ENCODE measurements at places on chromosomes 5 and 9.
A peak's percentile ranks its signal among the peaks of the same experiment; 100 is the strongest.

DNA sequence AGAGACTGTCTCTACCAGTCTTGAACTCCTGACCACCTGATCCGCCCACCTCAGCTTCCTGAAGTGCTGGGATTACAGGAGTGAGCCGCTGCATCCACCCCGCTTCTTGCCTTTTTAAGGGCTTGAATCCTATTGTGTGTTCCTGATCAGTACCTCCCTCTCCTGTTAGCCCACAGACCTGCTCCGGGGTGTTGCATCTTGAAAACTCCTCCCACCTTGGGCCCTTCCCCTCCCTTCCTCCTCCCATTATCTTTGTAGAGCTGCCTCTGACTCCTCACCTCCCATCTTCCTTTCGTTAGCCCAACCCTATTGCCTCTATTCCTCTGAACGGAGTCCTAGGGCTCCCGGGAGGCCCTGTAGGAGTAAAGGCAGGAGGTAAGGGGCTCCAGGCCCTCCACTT lies 48.5 kb upstream of the NEK6 start:
- no peak overlapping the region for H3K4me3 ChIP-seq
- H3K4me1 ChIP-seq: peaks cover 68% of the 10 kb centered on the region
- H3K27ac ChIP-seq: no peak overlapping the region
- no peaks in the 10 kb centered on the region for H3K27me3 ChIP-seq

DNA sequence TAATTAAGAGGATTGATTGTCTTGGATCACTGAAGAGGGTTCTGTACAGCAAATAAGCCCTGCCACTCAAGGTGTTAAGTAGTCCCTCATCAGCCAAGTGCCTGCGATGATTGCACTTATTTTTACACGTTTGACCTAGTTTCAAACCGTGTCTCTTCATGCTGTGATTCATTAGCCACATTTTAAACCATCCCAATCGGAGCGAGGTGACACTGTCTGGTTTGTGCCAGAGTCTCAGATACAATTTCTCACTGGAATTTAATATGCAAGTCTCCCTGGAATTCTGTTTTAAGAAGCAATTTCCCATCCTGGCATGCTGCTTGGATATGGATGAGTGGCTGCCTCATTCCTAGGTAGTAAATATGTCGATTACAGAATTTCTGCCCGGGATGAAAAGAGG lies 1.6 kb downstream of the INSYN2B start:
- DNase-seq: no peak
- H3K36me3 ChIP-seq: peaks cover 44% of the 10 kb centered on the region
- no peak overlapping the region for H3K4me3 ChIP-seq
- H3K27me3 ChIP-seq: no peaks in the 10 kb centered on the region
- no peak overlapping the region for H3K27ac ChIP-seq
- no peaks in the 10 kb centered on the region for H3K4me1 ChIP-seq

DNA sequence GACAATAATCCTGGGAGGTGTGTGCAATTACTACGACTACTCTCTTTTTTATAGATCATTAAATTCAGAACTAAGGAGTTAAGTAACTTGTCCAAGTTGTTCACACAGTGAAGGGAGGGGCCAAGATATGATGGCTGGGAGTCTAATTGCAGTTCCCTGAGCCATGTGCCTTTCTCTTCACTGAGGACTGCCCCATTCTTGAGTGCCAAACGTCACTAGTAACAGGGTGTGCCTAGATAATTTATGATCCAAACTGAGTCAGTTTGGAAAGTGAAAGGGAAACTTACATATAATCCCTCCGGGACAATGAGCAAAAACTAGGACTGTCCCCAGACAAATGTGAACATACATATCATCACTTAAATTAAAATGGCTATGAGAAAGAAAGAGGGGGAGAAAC lies 20.2 kb downstream of the IL7R start:
- H3K27me3 ChIP-seq: no peaks in the 10 kb centered on the region
- peaks cover 92% of the 10 kb centered on the region for H3K4me1 ChIP-seq
- H3K27ac ChIP-seq: peak overlapping the region; percentile 85
- H3K4me3 ChIP-seq: peak overlapping the region; percentile 15

DNA sequence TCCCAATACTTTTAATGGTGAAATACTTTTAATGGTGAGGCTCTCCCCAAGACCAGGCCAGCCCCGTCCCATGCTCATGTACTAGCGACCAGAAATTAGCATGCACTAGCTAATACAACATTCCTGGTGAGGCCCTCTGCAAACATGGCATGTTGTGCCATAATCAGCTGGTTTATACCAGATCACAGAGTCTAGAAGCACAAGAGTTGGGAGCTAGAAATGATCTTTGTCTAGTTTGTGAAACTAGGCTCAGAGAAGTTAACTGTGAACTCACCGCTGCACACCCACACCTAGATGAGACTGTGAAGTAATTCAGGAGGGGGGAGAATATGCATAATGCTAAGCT lies 37.4 kb downstream of the MTMR12 start:
- peaks cover 23% of the 10 kb centered on the region for H3K4me1 ChIP-seq

DNA sequence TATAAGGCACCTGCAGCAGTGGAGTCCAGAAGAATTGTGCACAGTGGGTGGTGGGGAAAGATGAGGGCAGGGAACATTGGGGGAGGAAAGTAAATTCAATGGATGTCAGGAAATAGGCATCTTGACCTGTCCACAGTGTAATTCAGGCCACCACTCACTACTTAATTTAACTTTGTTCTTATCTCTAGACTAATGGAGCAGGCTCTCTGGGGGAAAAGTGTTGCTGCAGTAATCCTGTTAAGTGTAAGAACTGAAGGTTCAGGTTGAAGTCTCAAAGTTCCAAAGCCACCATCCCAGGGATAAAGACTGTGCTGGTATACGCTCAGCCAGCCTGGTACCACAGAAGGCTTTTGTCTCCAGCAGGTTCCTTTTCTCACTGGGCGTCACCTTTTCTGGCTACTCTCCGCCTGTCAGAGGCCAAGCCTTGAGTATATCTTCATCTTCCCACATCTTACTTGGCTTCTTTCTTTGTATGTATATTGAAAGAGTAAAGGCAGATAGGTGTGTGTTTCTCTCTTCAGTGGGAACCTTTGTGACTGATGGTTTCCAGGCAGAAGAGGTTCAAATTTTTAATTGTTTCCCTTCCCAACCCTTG lies 150.9 kb upstream of the DMRT1 start:
- no peak overlapping the region for H3K27ac ChIP-seq
- no peak for DNase-seq
- peaks cover 23% of the 10 kb centered on the region for H3K4me1 ChIP-seq

DNA sequence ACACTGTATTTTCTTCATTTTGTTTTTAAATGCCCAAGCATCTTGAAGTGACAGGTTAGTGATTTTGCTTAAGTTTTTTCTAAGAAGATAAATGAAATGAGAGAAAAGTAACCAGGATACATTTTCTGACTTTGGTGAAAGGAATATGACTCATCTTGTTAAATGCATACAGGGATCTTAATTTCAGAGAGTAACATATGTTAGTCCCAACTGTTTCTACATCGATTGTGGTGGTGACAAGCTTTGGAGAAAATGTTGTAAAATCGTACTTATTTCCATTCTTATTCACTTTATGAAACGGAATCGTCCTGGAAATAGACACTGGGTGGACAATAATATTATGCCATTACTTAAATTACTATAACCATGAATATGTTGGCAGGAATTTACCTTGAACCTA lies 107.5 kb downstream of the KCNN2 start:
- H3K27ac ChIP-seq: no peak overlapping the region
- H3K4me3 ChIP-seq: no peak overlapping the region
- H3K36me3 ChIP-seq: no peaks in the 10 kb centered on the region
- DNase-seq: no peak

- H3K36me3 ChIP-seq: no peaks in the 10 kb centered on the region
- peaks cover 32% of the 10 kb centered on the region for H3K27me3 ChIP-seq
- H3K4me1 ChIP-seq: no peaks in the 10 kb centered on the region
- no peak overlapping the region for H3K27ac ChIP-seq
- peak overlapping the region; percentile 38 for H3K4me3 ChIP-seq
These were observed 73.2 kb upstream of the FSTL4 start for GRCh38 chr5:133685402-133686018.

- no peak overlapping the region for H3K27ac ChIP-seq
- H3K36me3 ChIP-seq: no peaks in the 10 kb centered on the region
- H3K4me1 ChIP-seq: no peaks in the 10 kb centered on the region
- H3K4me3 ChIP-seq: no peak overlapping the region
These were observed 79.0 kb downstream of the GLDC start for GRCh38 chr9:6566409-6567139.

- no peak overlapping the region for H3K27ac ChIP-seq
- no peak overlapping the region for H3K4me3 ChIP-seq
- no peaks in the 10 kb centered on the region for H3K36me3 ChIP-seq
- H3K4me1 ChIP-seq: no peaks in the 10 kb centered on the region
These were observed 557.3 kb upstream of the SEMA6A start for GRCh38 chr5:117131876-117132275.

GRCh38 chr9:22813529-22813928 lies 366.9 kb downstream of the DMRTA1 start:
- H3K4me3 ChIP-seq: no peak overlapping the region
- H3K4me1 ChIP-seq: no peaks in the 10 kb centered on the region
- DNase-seq: no peak

- no peak overlapping the region for H3K27ac ChIP-seq
- DNase-seq: no peak
- H3K4me1 ChIP-seq: no peaks in the 10 kb centered on the region
- H3K36me3 ChIP-seq: no peaks in the 10 kb centered on the region
- no peak overlapping the region for H3K4me3 ChIP-seq
- H3K27me3 ChIP-seq: peaks cover 1% of the 10 kb centered on the region
These were observed 29.4 kb downstream of the SH3RF2 start for GRCh38 chr5:145965804-145966203.

DNA sequence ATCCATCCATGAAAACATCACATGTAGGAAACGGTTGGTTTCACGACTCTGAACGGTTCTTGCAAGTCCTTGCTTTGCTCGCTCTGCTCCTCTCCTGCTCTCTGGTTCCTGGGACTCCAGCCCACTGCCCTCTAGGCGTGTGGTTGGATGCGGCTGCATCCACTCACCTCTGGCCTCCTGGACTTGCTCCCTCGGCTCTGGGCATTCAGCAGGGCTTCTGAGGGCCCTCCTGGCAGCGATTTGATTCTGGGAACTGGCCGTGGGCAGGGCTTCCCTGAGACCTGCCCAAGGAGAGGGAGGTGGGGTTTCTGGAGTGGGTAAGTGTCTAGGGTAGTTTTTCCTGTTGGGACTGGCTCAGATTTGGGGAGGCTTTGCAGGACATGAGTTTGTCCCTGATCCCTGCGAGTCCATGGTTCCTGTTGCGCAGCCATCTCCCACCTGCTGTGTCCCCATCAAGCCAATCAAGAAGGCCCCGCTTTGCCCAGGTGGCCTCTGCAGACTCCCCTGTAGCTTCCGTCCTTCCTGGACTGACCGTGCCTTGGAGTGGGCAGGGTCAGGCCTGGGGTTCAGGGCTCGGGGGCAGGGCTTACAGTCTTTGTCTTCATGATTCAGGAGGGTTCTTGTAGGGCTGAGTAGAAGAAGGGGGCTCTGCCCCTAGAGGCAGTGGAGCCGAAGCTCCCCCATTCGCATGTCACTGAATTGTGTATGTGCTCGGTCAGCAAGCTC lies 192.3 kb downstream of the CACNA1B start:
- no peak for DNase-seq
- no peak overlapping the region for H3K4me3 ChIP-seq
- H3K4me1 ChIP-seq: no peaks in the 10 kb centered on the region
- peaks cover 31% of the 10 kb centered on the region for H3K27me3 ChIP-seq
- no peak overlapping the region for H3K27ac ChIP-seq

GRCh38 chr9:682633-683508 lies 158.6 kb upstream of the DMRT1 start:
- no peak overlapping the region for H3K27ac ChIP-seq
- H3K27me3 ChIP-seq: no peaks in the 10 kb centered on the region
- peaks cover 4% of the 10 kb centered on the region for H3K36me3 ChIP-seq
- H3K4me1 ChIP-seq: peaks cover 6% of the 10 kb centered on the region
- H3K4me3 ChIP-seq: no peak overlapping the region

DNA sequence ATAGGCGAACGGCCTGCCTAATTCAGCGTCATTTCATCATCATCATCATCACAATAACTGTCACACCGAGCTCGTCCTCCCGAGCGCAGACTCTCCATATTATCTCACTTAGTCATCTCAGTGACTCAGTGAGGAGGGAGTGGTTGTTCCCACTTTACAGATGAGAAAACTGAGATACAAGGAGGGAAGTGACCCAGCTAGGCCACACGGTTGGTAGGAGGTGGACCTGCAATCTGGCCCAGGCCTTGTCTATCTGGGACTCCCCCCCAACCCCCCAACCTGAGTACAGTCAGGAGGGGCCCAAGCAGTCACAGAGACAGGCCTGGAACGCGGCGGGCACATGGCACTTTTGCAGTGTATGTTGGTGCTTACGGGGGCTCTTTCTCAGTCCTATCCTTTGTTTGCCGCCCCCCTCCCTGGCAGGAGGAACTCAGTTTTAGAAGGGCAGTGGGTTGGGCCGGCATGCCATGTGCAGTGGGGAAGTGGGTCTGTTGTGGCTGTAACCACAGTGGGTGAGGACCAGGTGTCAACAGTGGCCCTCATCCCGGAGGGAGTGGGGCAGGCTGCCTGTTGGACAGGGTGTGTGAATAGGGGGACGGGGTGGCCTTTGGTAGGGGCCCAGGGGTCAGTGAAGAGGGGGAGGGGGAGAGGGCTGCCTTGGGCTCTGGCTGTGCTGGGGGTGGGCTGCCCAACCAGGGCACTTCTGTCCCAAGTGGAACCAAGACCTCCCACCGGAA lies 1.7 kb upstream of the RXRA start:
- DNase-seq: no peak
- H3K27ac ChIP-seq: peak overlapping the region; percentile 87
- H3K4me3 ChIP-seq: peak overlapping the region; percentile 85

DNA sequence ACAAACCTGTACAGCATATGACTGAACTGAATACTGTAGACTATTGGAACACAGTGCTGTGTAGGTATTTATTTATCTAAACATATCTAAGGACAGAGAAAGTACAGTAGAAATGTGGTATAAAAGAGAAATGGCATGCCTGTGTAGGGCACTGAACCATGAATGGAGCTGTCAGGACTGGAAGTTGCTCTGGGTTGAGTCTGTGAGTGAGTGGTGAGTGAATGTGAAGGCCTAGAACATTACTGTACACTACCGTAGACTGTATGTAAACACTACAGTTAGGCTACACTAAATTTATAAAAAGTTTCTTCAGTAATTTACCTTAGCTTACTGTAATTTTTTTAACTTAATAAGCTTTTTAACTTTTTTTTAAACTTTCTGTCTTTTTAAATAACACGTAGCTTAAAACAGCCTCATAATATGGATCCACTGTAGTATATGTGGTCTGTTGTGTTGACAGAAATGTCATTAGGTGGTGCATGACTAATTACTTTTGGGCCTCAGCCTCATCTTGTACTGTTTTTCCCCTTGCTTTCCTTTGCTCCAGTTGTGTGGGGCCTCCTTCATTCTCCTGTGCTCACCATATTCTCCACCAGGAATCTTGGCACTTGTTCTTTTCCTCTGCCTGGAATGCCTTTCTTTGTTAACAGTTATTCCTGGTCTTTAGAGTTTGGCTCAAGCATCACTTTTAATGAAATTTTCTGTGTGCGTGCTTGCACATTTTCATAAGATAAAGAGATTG lies 8.8 kb downstream of the SPIN1 start:
- peaks cover 21% of the 10 kb centered on the region for H3K4me1 ChIP-seq
- DNase-seq: no peak
- H3K36me3 ChIP-seq: peaks cover 3% of the 10 kb centered on the region
- no peak overlapping the region for H3K27ac ChIP-seq

All from naive thymus-derived CD8-positive, alpha-beta T cell (primary cell).